ENCODE measurements at places on chromosomes 3 and 15.

GRCh38 chr3:127770671-127771355 is 51.5 kb downstream of the MGLL start:
- DNase-seq: no peak

- DNase-seq: no peak
These were observed 96.1 kb downstream of the FMN1 start for GRCh38 chr15:33098094-33099058.

DNA sequence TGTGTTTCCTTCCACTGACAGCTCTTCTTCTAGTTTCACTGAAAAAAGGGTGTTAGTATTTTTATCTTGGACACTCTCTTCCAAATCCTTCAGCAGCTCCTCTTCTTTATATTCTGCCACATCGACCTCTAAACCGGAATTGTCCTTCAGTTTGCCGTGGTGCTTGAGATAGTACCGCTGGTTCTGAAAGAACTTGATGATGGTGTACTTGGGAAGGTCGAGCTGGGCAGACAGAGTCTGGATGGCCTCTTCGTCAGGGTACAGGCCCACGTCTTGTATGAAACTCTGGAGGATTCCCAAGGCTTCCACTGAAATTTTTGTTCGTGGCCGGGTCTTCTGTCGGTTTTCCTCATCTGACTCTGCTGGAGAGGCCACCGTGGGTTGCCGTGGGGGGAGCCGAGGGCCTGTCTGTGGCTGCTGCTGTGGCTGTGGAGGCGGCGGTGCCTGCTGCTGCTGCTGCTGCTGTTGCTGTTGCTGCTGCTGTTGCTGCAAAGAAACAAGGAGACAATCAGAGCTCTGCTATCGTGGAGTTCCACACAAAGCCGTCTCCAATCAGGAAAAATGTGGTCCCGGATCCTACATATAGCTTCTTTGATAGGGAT is 75.8 kb downstream of the SATB1 start:
- DNase-seq: no peak

DNA sequence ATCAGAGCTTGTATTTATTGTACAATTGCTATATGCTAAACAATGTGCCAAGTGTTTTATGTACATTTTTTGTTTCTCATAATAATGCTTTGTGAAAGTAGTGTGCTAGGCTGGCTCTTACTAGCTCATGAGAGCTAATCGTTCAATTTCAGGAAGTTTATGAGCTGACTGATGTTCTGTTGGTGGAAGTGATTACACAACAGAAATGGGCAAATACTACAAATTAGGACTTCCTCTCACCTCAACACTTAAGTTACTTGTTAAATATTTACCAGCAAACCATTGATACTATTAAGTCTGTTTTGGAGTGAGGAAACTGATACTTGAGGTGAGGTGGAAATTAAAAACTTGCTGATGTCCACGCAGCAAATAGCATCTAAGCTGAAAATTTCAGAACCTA is 32.3 kb downstream of the SLC9C1 start:
- DNase-seq: no peak

- no peak for DNase-seq
These were observed 620.7 kb upstream of the ZNF385D start for GRCh38 chr3:22371607-22372291.

- DNase-seq: no peak
These were observed 69.9 kb downstream of the TBC1D5 start for GRCh38 chr3:17672506-17672905.

DNA sequence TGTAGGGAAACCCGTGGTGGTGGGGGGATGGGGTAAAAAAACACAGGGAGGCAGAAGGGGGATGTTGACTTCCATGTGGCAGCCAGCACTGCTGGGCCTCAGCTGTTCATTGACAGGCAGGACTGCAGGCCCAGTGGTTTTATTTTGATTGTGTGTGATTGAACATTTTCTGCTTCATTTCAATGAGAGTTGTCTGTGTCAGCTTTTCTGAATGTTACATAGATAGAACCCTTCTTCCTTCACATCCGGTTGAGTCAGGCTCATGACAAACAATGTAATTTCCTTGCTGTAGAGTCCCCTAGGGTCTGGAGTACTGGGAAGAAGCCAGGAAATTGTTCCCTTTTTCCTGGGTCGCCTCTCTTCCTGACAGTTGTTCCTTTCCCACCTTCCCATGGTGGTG is 8.2 kb upstream of the RPP25 start:
- no peak for DNase-seq

GRCh38 chr3:51691949-51692348 is 14.9 kb upstream of the GRM2 start:
- no peak for DNase-seq

GRCh38 chr15:96038650-96039049 is 291.9 kb upstream of the NR2F2 start:
- no peak for DNase-seq

GRCh38 chr3:64945171-64945729 is 257.4 kb upstream of the ADAMTS9 start:
- no peak for DNase-seq
